GM03348 (cell line): ENCODE measurements at places on chromosomes 2 and 18.

DNA sequence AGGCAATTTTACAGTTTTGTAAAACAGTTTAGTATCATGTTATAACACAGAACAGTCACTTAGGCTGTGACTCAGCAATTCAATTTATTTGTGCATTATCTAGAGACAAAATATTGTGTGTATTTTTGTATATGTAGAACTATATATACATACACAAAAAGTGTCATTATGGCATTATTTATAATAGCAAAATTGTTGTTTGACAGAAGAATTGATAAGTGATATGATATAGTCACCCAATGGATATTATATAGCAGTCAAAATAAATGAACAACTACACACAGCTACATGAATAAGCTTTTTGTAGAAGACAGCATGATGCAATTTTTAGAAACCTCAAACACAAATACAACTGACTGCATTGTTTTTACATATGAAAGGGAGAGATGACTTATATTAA, 334.0 kb downstream of the TRIB2 start:
- DNase-seq, result peak; percentile 2

GRCh38 chr2:196925768-196926561, 542 bp downstream of the PGAP1 start:
- DNase-seq, result peak; percentile 66

GRCh38 chr2:137826373-137827372, 137.6 kb upstream of the HNMT start:
- DNase-seq, result no peak

DNA sequence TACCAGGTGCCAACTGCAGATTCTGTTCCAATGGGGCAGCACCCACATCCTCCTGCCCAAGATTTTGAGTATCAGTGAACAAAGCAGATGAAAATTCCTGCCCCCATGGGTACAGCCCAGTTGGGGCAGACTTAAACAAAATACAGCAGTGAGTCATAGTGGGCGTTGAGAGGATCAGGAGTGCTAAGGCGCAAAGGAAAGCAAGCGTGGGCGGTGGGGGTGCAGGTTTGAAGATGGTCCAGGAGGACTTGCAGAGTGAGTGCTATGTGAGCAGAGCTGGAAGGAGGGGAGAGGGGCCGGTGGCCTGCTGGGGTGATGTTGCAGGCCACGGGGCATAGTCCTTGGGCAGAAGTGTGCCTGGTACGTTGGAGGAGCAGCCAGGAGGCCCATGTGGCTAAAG, 24.7 kb downstream of the STEAP3 start:
- DNase-seq, result peak; percentile 66

GRCh38 chr2:120265006-120265405, 12.4 kb downstream of the RALB start:
- DNase-seq, result no peak

DNA sequence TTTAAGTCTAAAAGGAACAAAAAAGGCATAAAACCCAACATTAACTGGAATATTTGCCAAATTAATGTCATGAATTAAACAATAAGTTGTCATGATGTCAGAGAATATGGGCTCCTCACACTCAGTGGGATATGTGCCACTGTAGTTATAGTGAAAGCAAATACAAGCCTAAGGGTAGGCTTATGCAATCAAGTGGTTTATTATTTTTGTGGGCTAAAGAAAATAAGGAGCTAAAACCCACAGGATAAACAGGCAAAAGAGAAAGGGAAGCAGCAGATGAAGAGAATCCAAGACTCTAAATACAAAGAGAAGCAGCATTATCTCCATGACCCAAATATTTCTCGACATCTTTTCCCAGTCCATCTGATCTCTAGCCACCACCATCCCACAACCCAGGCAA, 17.5 kb downstream of the YWHAQ start:
- DNase-seq, result peak; percentile 72
